Stimulated activated CD8-positive, alpha-beta memory T cell treated with anti-CD3 and anti-CD28 coated beads, Interleukin-15, amount 100 ng/mL, for 24 hours (primary cell): ENCODE measurements at places on chromosomes 2 and 18.

- DNase-seq, result no peak
Measured at GRCh38 chr18:50911006-50911405, 32.1 kb downstream of the ME2 start.

DNA sequence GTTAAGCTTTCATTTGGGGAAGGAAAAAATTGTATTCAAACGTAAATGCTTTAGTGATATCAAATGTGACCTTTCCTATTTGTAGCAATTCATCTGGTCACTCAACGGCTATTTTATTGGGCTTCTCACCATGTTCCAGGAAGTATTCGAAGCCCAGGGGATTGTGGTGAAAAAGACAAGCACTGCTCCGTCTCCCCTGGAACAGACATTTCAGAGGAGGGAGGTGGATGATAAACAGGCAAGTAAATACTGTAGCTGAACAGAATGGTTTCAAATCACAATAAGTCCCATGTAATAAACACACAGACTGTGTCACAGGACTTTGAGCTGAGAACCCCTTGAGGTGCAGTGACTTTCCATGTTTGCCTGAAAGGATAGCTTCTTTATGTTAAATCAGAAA is 464.7 kb upstream of the HNRNPA3 start:
- DNase-seq, result no peak

DNA sequence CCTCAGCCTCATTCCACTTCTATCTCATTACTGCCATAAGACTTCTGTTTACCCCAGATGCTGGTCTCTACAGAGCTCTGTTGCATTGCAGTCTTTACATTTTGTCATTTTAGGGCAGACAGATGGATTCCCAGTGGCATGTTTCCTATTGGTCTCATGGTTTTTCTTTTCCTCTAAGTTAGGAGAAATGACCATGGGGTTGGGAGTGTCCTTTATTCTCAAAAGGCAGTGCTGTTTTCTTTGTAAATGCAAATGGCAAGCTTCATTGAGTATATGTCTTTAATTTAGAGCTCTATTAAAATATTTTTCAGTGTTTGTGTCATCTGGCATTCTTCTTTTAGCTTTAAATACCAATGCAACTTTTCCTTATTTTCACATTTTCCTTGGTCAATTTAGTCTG is 57.0 kb downstream of the MSTN start:
- no peak for DNase-seq

DNA sequence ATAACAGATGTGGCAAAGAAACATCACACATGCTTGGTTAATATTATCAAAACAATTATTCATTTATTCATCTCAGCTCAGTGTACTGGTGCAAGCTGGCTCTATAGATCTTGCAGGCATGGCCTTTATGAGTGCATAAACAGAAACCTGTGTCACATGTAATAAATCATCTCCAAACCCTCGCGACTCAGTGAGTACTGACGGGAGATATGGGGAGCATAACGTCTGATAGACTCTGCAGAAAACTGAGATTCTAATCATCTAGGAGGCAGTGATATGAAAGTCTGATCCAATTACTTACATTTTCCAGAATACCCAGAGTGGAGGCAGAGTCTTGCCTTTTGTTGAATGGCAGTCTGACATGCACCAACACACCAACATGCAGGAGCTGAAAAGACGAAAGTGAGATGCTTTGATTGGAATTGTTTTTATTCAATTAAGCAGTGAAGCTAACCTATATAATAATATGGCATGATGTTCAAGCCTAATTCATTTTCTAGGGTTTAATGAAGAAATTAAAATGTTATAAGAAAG is 416.8 kb downstream of the RNF144A start:
- no peak for DNase-seq

GRCh38 chr2:170733798-170734600 is 18.9 kb downstream of the SP5 start:
- no peak for DNase-seq

- DNase-seq, result no peak
Measured at GRCh38 chr2:148244593-148245292, 223.9 kb downstream of the MBD5 start.

GRCh38 chr2:97662386-97662894 is 1.4 kb downstream of the ACTR1B start:
- DNase-seq, result no peak

- no peak for DNase-seq
Measured at GRCh38 chr2:142020368-142020767, 110.4 kb downstream of the LRP1B start.

GRCh38 chr18:77023102-77023782 is 109.3 kb downstream of the MBP start:
- DNase-seq, result no peak

DNA sequence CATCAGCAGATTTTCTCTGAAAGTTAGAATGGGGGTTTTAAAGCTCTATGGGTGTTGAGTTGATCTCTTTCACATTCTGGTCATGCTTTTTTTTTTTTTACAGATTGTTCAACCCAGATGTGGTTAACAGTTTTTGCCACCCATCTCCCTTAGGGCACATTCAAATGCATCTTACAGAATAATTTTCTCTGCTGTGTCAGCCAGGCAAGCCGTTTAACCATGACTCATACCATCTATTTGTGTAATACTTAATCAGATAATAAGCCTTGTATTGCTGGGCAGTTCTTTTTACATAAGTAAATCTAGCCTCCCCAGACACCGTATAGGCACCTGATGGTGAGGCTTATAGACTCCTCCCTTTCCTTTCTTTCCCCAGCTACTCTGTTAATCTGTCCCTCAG is 62.0 kb downstream of the TGIF1 start:
- no peak for DNase-seq

- no peak for DNase-seq
Measured at GRCh38 chr18:80145196-80145804, 36.2 kb downstream of the ADNP2 start.

- no peak for DNase-seq
Measured at GRCh38 chr2:134578316-134578715, 140.5 kb downstream of the TMEM163 start.

DNA sequence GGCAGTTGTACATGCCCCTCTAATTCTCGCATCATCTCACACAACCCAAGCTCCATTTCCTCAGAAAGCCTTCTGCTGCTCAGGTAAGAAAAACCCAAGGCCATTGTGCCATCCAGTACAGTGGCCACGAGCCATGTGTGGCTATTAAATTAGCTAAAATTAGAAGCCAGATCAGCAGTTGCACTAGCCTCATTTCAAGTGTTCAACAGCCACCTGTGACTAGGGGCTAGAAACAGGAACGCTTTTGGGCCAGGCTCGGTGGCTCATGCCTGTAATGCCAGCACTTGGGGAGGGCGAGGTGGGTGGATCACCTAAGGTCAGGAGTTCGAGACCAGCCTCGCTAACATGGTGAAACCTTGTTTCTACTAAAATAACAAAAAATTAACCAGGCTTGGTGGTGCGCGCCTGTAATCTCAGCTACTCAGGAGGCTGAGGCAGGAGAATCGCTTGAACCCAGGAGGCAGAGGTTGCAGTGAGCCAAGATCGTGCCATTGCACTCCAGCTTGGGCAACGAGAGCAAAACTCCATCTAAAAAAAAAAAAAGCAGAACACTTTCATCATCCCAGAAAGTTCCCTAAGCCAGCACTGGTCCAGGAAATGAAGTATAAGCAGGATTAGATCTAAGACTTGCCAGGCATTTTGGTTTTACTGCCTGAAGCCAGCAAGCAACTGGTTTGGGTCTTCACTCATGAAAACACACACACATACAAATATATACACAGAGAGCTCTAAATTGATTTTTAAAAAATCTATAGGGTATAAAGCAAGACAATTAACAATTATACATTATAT is 35.7 kb downstream of the ATP8B1 start:
- no peak for DNase-seq

DNA sequence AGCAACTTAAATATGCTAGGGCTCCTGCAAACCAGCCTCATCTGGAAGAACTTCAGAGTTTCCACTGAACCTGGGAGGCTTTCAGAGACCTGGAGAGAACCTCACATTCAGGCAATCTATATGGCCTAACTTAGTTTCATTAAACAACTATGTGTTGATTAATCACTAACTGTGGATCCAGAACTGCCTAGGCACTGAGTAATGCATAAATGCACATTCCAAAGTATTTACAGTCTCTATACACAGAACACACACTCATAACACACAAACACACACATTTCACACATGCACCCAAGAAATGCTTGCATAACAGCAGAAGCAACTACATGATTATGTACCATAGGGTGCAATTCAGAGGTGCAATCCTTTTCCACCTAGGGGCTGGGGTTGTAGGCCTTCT is 552.8 kb downstream of the BCL11A start:
- DNase-seq, result no peak

DNA sequence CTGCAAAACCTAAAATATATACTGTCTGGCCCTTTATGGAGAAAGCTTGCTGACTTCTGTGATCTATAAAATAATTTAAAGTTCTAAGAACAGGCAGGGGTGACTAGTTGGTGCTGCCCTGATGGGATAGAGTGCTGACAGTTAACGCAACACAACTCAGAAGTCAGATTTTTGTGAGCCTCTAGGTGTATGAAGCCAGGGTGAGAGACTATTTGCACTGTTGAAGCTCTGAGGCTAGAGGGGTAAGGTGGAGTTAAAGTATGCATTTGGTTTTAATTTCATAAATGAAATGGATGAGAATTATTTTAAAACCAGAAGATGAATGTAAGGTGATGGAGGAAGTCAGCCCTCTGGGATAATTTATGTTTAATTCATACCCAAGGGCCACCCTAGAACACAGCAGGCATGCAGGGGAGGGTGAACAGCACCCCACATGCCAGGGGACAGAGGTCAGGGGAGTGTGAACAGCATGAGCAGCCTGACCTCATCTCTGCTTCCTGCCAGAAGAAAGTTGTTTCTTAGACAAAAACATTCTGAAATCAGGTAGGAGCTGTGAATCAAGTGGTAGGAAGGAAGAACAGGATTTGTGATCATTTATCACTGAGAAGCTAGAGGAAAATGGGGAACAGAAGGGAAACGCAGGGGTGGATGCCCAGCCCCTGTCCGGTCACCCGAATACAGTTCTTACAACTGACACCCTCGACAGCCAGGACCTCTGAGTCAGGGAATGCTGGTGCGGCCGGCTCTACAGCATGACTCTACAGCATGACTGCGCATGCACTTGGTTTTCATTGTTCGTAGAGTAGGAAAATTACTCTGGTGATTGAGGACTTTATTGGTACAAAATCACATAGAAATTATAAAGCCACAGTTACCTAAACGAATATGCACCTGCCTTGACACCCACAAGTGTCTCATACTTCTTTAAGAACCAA is 93.1 kb downstream of the MBP start:
- DNase-seq, result no peak

DNA sequence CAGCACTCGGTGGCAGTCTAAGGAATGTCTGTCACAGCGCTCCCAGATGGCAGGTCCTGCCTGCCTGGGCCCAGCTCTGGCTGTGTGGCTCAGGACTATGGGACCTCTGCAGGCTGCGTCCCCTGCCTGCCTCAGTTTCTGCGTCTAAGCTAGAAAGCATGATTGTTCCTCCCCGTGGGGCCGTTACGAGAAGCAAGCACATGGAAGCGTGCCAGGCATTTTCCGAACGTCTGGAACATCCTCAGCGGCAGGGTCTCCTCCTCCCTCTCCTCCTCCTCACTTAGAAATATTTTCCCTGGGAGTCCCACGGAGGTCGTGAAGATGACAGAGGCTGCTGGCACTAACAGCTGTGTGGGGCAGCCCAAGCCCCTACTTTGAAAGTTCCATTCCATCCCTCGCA is 43.3 kb downstream of the LRRFIP1 start:
- no peak for DNase-seq

- no peak for DNase-seq
Measured at GRCh38 chr2:82968358-82968757, 1490.7 kb downstream of the SUCLG1 start.

GRCh38 chr2:79964966-79965365 is 339.6 kb downstream of the LRRTM1 start:
- DNase-seq, result no peak

DNA sequence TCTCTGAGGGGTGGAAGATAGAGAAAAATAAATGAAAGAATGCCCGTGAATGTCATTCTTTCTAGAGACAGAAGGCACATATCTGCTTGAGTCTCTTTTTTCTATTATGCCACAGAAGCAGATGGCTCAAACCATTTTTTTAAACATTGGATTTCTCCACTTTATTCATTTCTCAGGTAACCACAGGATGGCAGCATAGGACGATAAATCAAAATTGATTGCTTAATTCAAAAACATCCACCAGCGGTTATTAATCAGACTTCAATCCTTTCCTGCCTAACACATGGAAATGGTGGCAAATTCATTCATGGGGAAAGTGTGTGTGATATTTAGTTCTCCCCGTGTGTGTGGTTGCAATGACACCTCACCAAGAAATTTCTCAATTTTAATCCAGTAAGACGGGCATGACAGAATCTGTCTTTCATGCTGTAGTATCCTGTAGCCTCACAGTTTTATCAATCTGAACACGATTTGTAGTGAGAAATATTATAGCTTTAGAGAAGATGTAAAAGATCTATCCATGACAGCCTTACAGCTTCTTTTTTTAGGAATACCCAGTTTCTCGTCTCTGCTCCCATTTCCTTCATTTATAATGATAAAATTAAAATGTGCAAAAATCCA is 72.2 kb downstream of the DSC3 start:
- DNase-seq, result no peak

GRCh38 chr2:121608367-121608766 is 40.9 kb downstream of the CLASP1 start:
- DNase-seq, result no peak

DNA sequence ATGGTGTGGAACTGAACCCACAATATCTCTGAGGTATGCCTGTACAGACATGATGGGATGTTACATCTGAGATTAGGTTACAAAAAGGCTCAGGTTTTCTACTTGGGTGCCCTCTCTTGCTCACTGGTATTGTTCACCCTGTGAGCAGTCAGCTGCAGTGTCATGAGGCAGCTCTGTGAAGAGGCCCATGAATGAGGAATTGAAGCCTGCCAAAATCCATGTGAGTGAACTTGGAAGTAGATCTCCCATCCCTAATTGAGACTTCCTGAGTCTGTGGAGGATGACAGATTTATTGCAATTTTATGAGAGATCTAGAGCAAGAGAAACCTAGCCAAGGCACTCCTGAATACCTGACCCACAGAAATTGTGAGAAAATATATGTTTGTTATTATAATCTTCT is 404.9 kb upstream of the ZEB2 start:
- DNase-seq, result no peak
